ENCODE measurements at places on chromosomes 3 and 15. TPM values are rescaled to one million over a fixed set of nuclear protein-coding genes. Genes with fewer than 3 reads are reported as not detected.
A peak's percentile ranks its signal among the peaks of the same experiment; 100 is the strongest.

DNA sequence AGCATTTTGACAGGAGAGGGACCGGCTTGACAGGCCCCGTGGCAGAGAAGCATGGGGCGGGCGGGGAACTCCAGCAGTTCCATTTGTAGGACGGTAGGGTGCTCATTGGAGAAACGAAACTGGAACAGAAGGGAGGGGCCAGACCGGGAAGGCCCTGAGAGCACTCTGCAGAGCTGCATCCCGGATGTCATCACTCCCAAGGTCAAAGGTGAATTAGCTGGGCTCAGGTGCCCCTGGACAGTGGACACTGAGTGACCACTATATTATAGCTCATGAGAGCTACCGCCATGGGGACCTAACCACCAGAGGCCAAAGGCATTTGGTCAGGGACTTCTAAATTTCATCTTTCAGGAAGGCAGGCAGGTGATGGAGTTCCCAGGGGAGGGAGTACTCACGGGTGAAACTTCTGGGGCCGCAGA lies 7.3 kb downstream of the CSRNP1 start:
- DNase-seq = peak; percentile 43

GRCh38 chr3:40661284-40661683 lies 136.5 kb downstream of the ZNF621 start:
- DNase-seq = no peak

GRCh38 chr3:5840056-5840455 lies 652.5 kb downstream of the EDEM1 start:
- DNase-seq = no peak

DNA sequence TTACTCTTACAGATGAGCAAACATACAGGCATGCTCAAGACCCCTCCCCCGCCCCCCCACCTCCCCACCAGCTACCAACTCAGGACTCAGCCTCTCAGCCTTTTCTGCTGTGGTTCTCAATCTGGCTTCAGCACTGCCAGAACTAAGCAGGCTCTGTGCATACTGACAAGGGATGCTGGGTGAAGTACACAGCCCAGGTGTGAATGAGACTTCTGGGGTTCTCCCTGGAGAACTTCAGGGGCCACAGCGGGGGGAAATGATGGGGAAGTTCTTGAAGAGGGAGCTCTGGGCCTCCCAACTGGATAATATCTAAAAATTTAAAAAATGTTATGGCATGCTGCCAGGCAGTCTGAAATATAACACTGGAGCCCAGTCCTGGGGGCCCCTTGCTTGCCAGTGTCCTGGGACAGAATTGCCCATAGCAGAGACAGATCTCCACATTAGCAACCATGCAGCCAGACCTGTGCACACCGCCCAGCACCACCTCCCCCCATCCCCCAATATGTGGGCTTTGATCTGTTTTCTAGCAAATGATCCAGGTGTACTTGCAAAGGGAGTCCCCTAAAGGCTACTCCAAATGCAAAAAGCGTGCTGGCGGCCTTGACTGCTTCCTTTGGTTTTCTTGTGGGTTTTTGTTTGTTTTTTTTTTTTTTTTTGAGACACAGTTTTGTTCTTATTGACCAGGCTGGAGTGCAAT lies 41.4 kb downstream of the PGPEP1L start:
- DNase-seq = no peak

IL17RD gene
- 3.9 TPM for total RNA-seq

DNA sequence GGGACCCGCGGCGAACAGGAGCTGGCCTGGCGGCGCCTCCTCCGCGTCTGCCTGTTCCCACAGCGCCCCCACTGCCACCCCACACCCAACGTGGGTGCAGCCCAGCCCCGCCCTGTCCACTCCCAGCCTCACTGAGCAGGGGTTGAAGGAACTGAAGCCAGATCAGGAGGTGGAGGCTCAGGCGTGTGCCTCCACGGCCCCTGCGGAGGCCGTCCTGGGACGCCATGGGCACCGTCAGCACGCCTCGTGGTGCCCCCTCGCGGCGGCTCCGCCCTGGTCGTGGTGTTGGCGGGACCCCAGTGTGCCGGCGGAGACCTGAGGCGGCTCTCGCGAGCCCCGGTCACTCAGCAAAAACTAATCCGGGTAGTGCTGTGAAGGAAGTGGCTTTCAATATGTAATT lies 39.0 kb upstream of the PRSS50 start:
- no peak for DNase-seq

ECE2 gene
- total RNA-seq = not detected

FRMD5 gene
- total RNA-seq = 25.1 TPM

- DNase-seq = no peak
Measured at GRCh38 chr3:145857956-145858355, 303.0 kb downstream of the PLOD2 start.

DNA sequence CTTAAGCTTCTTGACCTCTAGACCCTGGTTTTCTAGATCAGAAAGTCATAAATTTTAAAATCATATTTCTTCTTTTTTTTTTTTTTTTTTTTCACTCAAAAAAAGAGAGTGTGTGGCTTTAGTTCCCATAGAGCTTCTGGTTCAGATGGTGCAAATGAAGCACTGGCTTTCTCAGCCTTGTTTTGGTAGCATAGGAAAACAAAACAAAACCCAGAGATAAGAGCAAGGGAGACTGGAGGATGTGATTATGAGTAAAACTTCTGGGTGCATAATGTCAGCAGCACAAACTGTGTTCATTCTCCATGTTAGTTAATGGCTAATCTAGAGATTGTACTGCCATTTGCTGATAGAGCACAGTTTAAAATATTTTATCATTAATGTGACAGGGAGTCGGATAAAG lies 55.4 kb downstream of the RARB start:
- DNase-seq = no peak

- no peak for DNase-seq
Measured at GRCh38 chr15:81302701-81303109, 21.2 kb downstream of the STARD5 start.

TASOR gene
- total RNA-seq = 30.0 TPM

All from left cardiac atrium (tissue), 4 donors.